ENCODE measurements at places on chromosomes 1 and 21.

DNA sequence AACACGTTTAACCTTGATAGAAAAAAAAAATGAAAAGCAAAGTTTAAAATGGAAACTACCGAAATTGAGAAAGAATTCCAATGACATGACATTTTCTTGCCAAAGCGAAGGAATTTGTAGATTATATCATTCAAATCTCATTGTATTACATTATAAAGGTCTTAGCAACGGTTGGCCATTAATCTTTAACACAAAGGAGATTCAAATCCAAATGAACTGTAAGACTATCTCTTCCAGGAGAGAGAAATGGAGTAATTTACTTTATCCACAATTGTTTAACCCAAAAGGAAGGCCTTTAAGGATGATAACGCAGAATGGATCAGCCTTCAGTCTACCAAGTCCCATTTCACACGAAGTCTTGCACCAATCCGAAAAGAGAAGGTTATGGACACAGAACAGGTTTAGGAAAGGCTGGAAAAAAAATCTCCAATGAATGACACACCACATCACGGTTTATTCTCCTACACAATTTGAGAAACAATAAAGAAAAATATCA, 1.5 kb downstream of the ENAH start:
- no peak for DNase-seq

- no peak for DNase-seq
Measured at GRCh38 chr1:107877745-107878144, 87.2 kb downstream of the VAV3 start.

DNA sequence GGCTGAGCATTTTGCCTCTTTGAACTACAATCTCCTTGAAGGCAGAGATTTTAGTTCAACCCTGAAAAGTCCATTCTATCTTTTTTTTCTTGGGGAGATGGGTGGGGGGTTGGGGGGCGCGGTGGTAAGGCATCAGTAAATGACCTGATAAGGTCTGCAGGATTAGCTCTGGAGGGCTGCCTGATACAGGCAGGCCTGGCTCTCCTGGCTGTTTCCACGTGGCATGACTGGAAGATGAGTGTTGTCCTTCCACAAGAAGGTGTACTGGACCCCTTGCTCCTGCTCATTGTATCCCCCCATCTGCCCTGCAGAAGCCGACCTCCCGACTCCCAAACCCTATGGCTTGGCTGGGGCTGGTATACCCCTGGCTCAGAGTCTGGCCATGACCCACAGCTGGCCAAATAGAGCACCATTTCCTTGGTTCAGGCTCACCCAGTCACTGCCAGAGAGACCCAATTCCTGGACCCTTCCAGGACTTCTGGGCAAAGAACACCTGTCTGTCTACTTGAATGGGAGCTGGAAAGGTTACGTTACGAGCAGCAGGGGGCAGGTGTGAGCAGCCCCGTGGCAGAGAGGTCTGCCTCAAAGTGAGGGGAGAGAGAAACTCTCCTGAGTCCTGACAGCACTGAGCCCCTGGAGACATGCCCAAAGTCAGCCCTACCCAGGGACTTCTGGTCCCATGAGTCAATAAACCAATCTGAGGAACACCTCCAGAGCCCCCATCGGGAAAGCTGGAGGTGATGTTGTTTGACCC, 17.0 kb downstream of the DHRS3 start:
- no peak for DNase-seq

DNA sequence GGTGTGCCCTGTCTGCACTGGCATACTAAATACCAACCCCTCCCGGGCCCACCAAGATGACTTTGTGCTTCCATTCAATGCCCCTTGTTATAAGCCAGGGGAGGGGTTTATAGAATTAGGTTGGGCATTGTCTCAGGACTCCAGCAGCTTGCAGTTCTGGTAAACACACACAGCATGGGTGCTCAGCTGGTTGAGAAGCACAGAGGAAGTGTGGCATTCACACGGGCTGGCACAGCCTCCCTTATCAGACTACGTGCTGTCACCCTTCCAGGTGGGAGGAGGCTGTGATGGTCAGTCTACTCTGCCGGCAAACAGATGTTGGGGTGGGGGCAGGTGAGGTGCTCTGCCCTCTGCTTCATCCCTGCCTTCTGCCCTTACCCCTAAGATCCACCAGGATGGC, 15.0 kb upstream of the SLC6A17 start:
- DNase-seq = no peak

DNA sequence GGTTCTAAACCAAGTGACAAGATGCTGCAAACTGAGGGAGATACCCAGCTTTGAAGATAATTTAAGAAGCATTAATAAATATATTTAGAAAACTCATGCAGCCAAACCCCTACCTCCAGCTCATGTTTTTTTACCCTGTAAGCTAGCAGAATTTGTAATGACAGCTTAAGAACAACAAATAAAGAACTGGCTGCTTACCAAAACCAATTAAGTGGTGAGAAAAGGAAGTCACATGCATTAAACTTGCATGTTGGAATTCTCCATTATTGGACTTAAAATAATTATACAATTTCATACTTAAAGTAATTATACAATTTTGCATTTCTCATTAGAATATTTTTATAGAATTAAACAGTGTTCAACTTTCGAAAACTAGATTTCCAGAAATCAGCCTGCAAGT, 75.6 kb upstream of the CNIH3 start:
- no peak for DNase-seq
